Cardiac ventricle fibroblast (primary cell): ENCODE measurements at places on chromosomes 5 and 9. TPM values are rescaled to one million over a fixed set of nuclear protein-coding genes. Genes with fewer than 3 reads are reported as not detected.

Gene NOL6
- 23.3 and 26.0 TPM in 2 replicates for total RNA-seq

Gene PDE6A
- not detected in 2 replicates for total RNA-seq

Gene ADGRD2
- total RNA-seq: not detected in 2 replicates

Gene GHR
- total RNA-seq: 4.6 and 5.2 TPM in 2 replicates

Gene GMCL2
- total RNA-seq: not detected in 2 replicates

Gene NEURL1B
- total RNA-seq: 9.1 and 11.1 TPM in 2 replicates

Gene FAT2
- total RNA-seq: 0.05 and 0.06 TPM in 2 replicates

Gene EQTN
- not detected in 2 replicates for total RNA-seq

Gene SH3RF2
- not detected in 2 replicates for total RNA-seq

Gene TMEM215
- total RNA-seq: not detected in 2 replicates

Gene PCDHB2
- 1.9 TPM in 2 replicates for total RNA-seq

Gene AFAP1L1
- 28.3 and 33.6 TPM in 2 replicates for total RNA-seq

Gene OR2S2
- not detected in 2 replicates for total RNA-seq

Gene VCAN
- total RNA-seq: 1,063 and 1,194 TPM in 2 replicates

Gene MOB3B
- 0.06 and 0.15 TPM in 2 replicates for total RNA-seq
